CD4-positive, alpha-beta T cell treated with Interleukin-15 for 1 hour (primary cell): ENCODE measurements at places on chromosomes 2 and 18.

DNA sequence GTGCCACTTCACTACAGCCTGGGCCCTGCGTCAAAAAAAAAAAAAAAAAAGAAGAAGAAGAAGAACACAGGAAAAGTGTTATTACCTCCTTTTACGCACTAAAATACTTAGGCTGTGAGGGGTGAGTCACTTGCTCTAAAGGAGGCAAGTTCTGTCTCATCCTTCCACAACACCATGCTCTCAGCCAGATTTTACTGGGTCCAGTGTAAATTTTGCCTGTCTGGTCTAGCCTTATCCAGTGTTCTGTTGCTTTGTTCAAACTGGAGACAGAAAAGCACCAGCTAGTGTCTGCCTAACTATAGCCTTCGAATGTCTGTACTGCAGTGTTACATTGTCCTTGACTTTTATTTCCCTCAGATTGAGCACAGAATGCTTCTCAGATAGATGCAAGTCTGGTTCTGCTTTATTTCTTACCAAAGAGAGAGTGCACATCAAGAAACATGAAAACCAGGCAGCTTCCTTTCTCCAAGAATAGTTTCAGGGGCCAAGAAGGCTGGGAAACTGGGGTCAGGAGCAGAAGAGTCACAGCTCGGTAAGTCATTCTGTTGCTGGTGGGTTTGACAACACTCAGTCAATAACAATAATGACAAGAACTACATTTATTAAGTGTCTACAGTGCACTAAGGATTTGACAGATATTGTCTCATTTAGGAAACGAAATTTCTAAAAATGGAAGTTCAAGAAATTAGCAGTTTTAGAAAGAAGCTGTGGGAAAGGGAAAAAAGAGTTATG lies 3.1 kb upstream of the MSGN1 start:
- no peak for DNase-seq

DNA sequence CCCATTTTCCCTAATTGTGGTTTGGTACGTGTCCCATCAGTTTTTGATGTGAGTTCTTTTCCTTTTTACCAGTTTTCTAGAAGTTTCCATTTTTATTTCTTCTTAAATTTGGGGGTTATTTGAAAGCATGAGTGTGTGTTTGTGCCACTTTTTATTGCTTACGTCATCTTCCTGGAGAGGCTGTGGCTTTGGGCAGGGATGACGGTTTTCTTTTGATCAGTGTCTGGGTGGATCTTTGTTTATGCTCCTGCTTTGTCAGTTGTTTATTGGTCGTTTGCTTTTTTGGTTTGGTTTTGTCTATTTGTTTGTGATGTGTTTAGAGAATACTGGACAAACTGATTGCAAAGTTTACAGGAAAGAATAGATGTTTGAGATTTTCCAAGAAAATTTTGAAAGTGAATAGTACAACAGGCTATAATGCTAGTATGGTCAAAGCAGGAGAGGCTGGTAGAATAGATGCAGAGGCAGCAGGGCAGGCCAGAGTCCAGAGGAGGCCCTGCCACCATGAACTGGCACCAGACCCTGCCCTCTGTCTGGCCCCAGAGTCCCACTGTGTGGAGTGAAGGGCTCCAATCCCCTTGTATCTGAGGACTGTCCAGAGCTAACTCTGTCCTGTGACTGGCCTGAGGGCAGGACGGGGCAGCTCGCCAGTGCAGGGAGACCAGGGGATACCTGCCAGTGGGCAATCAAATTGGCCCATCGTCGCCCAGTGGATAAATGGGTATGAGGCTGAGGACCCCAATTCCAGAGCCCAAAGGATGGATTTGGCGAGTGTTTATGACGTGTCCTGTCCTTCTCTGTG lies 23.4 kb upstream of the SNED1 start:
- peak; percentile 47 for DNase-seq

GRCh38 chr2:144198116-144198515 lies 321.8 kb downstream of the ZEB2 start:
- no peak for DNase-seq

DNA sequence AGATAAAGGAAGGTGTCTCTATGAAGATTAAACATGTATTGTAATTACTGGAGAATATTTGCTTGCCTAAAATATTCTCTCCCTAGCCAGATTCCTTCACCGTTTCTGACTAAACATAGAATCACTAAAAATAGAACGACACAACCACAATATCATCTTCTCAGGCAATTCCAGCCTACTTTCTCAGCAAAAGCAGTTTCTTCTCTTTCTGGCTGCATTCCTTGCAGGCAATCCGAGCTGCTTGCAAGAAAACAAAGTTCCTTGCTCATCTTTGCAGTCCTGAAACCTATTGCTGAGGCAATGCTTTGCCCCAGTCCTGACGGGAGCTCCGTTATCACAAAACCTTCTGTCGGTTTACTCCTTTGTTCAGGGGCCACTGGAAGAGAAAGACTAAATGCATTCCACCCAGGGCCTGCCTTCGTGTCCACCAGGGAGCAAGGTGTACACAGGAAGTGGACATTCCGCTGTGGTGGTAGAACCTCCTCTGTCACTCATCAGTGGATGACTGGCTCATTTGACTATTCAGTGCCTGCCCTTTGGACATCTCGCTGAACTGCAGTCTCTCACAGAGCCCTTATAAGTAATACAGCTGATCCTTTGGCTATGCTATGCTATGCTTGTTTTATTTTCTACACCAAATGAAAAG lies 239.2 kb upstream of the DOK6 start:
- DNase-seq = no peak

DNA sequence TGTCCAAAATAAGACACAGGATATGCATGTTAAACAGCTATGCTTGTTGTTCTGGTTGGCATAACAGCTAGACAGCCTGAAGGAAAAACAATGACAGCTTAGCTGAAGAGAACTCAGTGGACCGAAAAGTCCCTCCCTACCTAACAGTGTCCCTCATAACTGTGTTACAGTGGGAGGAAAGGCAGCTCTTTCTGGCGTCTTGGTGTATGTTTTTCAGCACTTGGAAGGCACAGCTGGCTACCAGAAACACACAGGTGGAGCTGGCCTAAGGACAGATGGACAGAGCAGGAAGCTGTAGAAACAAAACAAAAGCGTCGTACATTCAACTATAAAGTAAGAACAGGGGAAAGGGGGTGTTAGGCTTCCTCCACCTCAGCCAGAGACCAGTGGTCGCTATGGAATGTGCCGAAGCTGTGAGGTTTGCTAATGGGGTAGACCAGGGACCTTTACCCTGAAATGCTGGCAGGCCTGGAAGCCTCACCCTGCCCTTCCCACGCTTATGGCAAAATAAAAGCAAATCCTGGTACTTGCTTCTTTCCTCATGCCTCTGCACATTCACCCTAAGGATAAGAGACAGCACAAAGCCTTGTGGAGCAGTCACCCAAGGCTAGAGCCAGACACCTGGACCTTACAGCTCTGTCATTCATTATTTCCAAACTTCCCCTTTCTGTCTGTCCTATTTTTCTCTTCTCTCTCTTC lies 103.5 kb upstream of the TRIB2 start:
- DNase-seq = no peak

GRCh38 chr2:11807156-11808015 lies 61.0 kb downstream of the LPIN1 start:
- no peak for DNase-seq

- no peak for DNase-seq
Observed at GRCh38 chr2:10362096-10362897, 59.6 kb downstream of the HPCAL1 start.

- no peak for DNase-seq
Observed at GRCh38 chr2:41990688-41991087, 57.1 kb upstream of the PKDCC start.

- no peak for DNase-seq
Observed at GRCh38 chr2:3079959-3080948, 297.4 kb downstream of the EIPR1 start.
